ENCODE measurements at places on chromosomes 13 and 19.

GRCh38 chr13:78601874-78602560 is 1.3 kb downstream of the POU4F1 start:
- no peak for DNase-seq

DNA sequence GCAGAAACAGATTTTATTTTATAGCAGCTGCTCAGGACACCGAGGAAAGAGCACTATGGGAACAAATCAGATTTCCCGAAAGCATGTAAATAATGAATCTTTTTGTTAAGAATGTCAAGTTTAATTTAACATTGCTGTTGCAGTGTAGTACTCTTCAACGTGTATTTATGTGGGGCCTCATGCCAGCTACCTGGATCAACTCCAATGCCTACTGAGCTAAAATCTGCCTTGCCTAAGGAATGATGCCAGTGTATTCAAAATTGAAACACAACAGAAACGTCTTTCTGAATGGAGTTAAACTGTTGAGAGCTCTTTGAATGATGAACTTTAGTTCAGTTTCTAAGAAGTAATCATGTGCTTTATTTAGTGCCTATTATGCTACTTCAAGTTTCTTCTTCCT is 1379.8 kb upstream of the ATXN8OS start:
- no peak for DNase-seq

GRCh38 chr13:64546371-64546770 is 2683.8 kb downstream of the PCDH9 start:
- DNase-seq: no peak

DNA sequence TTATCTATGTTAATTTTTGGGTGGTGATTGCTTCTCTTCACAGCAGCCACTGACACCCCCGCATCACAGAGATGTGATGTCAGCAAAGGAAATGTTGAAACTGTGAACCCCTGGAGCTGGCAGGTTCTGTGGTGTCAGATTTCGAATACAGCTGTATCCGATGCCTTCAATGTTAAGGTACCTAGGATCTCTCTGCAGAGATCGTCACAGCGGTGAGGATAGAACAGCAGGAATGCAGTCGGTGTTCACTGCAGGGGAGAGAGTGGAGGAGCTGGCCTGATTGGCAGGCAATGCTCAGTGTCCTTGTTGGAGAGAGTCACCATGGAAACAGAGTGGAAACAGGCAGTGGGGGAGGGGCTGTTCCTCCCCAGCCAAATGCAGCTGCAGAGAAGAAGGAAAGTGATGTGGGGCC is 79.5 kb upstream of the ZNF835 start:
- no peak for DNase-seq

GRCh38 chr19:7625763-7626372 is 3.5 kb downstream of the XAB2 start:
- no peak for DNase-seq

DNA sequence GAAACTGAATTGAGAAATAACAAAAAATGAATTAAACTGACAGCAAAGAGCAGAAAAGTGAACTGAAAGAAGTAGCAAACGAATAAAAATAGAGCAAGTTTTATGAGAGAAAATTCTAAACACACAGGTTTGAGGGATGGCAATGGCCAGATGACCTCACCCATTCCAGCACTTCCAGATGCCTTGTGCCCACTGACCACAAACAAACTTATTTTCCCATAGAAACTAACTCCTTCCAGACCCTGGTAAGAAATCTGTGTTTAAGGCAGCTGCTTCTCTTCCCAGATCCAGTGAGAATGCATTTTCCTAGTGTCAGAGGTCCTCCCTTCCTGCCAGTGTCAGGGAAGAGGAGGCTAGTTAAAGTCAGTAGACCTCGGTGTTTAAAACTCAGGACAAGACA is 51.7 kb downstream of the RXFP2 start:
- DNase-seq: no peak

DNA sequence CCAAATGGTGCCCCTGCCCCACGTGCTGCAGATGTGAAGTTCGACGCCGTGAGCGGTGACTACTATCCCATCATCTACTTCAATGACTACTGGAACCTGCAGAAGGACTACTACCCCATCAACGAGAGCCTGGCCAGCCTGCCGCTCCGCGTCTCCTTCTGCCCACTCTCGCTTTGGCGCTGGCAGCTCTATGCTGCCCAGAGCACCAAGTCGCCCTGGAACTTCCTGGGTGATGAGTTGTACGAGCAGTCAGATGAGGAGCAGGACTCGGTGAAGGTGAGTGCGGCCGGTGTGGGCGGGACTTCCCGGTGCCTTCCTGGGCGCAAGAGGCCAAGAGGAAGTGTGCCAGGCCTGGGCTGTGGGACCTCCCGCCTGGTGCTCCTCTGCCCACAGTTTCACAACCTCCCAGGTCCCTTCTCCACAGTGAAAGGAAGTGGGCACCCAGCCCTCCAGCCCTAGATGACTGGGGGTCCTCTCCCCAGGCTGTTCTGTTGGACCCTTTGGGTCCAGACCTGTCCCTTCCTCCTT is 14.1 kb upstream of the RELB start:
- no peak for DNase-seq

GRCh38 chr13:112605531-112605990 is 17.6 kb upstream of the TUBGCP3 start:
- DNase-seq: no peak

DNA sequence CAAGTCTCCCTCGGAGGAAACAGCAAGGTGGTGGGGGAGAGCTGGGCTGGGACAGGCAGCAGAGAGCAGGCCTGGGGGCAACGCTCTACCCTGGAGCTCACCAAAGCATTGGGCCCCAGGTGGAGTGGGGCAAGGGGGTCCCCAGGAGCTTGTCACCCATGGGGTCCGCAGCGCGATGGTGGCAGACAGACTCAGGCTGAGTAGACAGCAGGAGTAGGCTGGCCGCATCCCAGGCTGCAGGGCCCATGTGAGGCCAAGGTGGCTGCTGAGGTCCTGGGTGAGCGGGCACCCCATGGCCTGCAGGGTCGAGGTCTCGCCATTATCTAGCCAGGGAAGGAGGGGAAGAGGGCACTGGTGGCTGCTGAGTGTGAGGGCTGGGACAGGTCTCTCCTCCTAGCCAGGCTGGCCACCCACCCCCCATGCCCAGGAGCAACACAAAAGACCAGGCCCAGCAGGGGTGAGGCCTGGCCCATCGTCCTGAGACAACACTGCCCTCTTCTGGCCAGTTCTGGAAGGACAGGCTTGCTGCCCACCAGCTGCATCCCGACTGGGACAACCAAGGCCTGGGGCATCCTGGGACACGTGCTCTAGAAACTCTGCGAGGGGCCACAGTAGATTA is 33.1 kb downstream of the CEBPG start:
- DNase-seq: peak; percentile 43

DNA sequence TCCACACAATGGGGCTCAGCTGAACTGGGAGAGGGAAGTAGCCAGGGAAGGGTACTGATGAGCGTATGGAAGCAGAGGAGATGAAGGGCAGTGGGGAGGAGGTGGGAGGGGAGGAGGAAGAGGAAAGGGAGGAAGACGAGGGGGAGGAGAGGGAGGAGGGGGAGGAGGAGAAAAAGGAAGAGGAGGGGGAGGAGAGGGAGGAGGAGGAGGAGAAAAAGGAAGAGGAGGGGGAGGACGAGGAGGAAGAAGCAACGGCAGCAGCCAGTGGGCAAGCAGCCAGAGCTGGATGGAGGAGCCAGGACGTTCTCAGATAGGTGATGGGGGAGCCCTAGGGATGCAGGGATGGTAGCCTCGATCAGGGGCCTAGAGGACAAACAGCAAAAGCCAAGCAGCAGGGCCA is 5.6 kb downstream of the CERS4 start:
- DNase-seq: no peak

- no peak for DNase-seq
Observed at GRCh38 chr19:7658219-7658686, 10.6 kb upstream of the RETN start.

- no peak for DNase-seq
Observed at GRCh38 chr13:40758811-40759210, 12.2 kb downstream of the MRPS31 start.

- DNase-seq: no peak
Observed at GRCh38 chr13:44487989-44488388, 88.1 kb downstream of the TSC22D1 start.

DNA sequence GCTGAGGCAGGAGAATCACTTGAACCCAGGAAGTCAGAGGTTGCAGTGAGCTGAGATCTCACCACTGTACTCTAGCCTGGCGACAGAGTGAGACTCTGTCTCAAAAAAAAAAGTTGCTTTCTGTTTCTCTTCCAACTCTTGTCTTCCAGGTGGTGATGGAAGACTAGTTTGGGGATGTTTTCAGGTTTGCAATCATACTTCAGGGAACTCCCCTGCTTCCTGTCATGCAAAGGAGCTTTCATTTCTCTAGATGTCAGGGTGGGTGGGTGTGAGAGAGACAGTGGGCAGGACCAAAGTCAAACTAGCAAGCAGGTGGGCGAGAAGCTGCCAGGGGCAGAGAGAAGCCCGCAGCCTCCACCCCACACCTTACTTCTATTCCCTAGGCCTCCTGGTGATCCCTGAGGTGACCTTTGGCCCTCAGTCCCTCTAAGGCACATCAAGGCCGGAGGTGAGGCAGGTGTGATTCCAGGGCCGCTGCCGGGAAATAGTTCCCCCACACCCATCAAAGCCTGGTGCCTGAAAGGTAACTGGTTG is 25.7 kb downstream of the CCNE1 start:
- no peak for DNase-seq

DNA sequence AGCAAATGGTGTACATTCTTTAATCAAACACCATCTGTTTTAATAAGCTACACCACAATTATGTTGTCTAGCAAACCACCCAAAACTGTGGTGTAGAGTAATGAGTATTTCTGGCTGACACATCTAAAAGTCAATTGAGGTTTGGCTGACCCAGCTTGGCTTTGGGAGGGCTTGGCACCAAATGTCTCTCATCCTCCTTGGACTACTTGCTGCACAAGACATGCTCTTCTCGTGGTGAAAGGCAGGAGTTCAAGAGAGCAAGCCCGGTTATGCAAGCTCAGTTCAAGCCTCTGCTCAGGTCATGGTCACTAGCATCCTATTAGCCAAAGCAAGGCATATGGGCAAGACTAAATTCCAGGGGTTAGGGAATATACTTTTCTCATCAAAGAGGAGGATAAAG is 37.1 kb downstream of the LACC1 start:
- no peak for DNase-seq

GRCh38 chr13:41578371-41578770 is 121.0 kb downstream of the RGCC start:
- DNase-seq: no peak

DNA sequence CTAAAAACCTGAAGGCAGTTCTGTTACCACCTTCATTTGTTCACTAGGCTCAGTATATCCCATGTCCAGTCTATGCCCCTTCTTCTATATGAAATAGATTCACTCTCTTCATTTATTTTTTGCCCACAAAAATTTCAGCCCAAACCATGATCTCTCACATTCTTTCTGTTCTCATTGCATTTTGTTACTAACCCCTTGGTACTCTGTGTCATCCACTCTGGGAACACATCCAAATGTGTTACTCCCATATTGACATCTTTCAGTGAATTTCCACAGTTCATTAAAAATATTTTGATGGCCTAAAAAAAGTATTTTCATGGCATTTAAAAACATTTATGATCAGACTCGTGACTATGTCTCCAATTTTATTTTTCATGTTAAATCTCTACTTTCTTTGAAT is 378.9 kb downstream of the SLITRK1 start:
- no peak for DNase-seq

GRCh38 chr19:55418185-55418584 is 10.6 kb upstream of the UBE2S start:
- peak; percentile 51 for DNase-seq

DNA sequence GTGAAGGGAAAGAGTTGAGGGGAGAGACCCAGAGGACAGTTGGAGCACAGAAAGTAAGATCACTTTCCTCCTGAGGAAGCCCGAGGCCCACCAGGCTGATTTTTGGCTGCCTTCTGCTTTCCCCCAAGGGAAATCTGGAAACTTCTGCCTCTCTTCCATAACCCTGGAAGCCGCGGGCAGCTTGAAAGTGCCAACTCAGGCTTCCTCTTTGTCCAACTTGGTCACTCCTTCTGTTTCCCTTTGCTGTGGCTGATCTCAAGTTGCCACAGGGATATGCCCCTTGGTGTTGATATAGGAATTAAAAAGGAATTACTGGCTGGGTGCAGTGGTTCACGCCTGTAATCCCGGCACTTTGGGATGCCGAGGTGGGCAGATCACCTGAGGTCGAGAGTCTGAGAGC is 5.7 kb upstream of the CD70 start:
- no peak for DNase-seq

DNA sequence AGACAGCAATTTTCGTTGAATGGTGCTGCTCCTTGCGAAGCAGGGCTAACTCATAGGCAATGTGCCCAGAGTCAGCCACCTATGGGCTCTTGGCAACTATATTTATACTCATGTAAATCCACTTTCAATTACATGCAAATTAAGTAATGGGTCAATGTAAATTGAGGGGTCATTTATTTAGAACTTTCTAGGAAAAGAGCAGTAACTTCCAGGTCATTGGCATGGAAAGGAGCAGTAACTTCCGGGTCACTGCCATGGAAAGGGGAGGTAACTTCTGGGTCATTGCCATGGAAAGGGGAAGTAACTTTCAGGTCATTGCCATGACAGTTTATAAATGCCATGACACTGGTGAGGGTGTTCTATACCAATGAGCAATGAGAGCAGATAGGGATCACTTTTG is 11.6 kb downstream of the KLK4 start:
- DNase-seq: no peak

DNA sequence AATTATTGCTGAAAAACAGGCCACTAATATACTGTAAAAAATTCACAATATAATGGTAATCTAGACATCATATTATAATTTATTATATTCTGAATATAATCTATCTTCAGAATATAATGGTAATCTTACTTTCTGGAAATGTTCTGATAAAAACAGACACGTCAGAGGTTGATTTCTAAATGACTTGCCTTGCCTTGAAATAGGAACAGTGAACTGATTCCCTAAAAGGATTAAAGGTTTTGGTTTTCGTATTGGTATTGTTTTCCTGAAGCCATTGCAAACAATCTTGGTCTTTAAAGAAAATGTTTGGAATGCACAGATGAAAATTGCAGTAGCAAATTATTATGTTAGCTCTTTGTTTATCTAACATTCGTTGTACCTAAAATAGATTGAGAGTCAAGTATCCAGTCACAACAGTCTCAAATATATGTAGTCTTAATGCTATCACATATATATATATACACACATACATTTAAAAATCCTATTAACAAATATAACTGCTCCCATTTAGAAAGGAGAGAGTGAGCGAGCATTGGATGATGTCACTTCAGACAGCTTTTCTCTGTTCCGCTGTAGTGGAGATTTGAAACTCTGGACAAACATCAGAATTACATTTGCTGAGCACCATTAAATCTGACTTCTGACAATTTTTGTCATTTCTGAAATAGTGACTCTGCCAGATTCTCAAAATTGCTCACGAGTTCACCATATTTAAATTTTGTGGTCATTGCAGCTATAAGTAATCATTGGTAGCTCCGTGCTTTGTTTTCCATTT is 1.7 kb downstream of the ITM2B start:
- DNase-seq: no peak

DNA sequence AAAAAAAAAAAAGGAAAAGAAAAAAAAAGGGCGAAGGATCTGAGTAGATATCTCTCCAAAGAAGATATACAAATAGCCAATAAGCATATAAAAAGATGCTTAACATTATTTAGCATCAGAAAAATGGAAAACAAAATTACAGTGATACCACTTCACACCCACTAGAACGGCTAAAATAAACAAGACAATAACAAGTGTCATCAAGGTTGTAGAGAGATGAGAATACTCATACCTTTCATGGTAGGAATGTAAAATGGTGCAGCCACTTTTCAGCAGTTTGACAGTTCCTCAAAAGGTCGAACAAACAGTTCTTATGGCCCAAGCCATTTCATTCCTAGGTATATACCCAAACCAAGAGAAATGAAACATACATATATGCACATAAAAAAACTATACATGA is 33.5 kb downstream of the FOXO1 start:
- DNase-seq: no peak

Measured in GOT3 (cell line).